Stimulated activated CD4-positive, alpha-beta T cell treated with anti-CD3 and anti-CD28 coated beads, Interleukin-4, amount 100 ng/mL, for 24 hours (primary cell): ENCODE measurements at places on chromosomes 2 and 18.
A peak's percentile ranks its signal among the peaks of the same experiment; 100 is the strongest.

DNA sequence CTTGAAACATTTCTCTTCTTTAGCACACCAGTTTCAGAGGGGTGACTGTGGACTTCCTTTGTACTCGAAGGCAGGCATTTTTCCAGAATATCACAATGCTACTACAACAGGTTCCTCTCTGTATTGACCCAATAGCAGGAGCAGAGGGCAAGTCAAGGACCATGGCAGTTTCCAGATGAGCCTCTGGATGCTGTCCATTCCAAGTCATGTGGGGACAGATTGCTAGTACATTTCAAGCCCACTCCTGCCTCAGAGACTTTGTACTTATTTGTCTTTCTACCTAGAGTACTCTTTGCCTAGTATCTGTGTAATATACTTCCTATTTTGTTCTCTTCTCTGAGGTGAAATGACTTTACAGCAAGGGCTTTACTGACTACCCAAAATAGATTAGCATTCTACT, 373.9 kb downstream of the PIK3C3 start:
- DNase-seq = no peak

- no peak for DNase-seq
Measured at GRCh38 chr2:120774557-120775160, 39.0 kb downstream of the GLI2 start.

- DNase-seq = no peak
Measured at GRCh38 chr2:75194184-75194868, 5.0 kb downstream of the TACR1 start.

DNA sequence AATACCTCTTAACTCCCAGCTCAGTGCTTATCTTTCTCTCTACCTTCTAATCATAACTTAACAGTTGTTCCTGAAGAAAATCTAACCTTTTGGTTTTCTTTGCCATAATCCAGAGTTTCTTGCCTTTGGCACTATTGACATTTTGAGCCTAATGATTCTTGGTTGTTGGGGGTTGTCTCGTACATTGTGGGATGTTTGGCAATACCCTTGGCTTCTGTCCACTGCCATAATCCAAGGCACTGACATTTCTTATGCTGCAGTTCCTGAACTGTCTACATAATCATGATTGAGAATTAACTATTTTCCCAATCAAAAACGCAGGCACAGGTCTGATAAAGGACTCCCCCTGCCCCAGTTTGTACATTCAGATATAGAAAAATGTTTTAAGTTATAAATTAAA, 203.2 kb upstream of the MEX3C start:
- DNase-seq = no peak

DNA sequence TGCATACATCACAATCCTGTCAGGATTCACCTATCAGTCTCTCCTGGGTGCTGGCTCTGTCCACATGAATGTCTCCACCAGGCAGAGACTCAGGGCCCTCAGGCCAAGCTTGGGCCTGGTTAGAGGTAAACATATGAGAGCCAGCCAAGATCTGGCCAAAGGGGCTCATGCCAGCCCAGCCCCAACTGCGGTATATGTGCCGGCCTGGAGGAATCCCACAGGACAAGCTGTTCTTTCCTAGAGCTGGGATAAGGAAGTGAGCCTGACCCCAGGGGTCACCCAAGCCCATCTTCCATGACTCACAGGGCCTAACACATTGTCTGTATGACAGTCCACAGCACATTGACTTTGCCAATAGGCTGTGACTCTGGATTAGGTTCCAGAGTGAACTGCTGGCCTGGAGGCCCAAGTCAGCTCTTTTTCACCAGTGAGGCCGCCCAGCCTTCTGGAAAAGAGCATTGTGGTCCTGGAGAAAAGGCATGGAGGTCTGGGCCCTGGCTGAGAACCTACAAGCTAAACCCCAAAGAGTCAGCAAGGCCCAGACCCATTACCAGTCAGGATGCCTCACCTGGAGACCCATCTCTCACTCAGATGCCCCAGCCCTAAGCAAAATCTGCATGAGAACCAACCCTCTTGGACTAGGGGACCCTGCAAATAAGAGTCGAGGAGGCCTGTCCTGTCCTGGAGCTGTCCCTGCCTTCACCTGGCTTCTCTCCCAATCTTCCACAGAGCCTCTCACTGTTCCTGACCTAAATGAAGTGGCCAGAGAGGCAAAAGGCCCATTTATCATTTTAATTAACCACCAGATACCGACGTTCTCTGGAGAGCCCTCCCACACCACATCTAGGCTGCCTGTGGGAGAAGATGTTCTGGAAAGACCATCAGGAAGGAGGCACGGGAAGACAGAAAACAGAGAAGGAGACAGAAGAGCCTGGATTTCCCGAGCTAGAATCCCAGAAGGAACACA, 120.9 kb upstream of the PKDCC start:
- DNase-seq = no peak

DNA sequence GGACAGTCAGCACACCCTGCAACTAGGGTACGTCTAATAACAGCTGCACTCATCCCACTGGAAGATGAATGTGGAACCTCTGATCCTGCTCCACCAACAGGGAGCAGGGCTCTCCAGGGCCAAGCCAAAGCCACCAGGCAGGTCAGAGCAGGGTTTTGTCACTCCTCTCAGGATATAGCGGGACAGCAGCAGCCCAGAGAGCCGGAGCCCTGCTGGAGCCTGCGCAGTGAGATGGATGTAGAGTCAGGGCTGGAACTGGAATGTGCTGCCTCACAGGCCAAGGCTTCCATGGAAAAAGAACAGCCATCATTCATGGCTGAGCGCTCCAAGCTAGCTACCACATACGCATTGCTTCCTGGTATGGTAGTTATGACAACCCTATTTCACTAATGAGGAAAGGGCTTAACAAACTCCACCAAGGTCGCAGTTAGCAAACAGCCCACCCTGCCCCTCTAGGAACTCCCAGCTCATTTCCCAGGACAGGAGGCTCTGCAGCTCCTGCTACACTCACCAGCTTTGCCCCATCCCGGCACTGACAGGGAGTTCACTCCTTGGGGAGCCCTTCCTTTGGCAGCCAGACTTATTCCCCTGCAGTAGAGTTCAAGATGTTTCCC, 85.2 kb downstream of the HS1BP3 start:
- DNase-seq = no peak

GRCh38 chr2:137966043-137966442, 1.8 kb downstream of the HNMT start:
- DNase-seq = no peak

GRCh38 chr2:48578313-48578712, 39.3 kb upstream of the GTF2A1L start:
- DNase-seq = no peak

- no peak for DNase-seq
Measured at GRCh38 chr18:64886995-64887394, 738.1 kb upstream of the LINC00305 start.

GRCh38 chr18:35386600-35387100, 9.5 kb upstream of the ZNF396 start:
- DNase-seq = peak; percentile 70

- DNase-seq = no peak
Measured at GRCh38 chr18:78792094-78792493, 187.5 kb upstream of the SALL3 start.

GRCh38 chr18:3972291-3972930, 482.7 kb downstream of the DLGAP1 start:
- DNase-seq = no peak

DNA sequence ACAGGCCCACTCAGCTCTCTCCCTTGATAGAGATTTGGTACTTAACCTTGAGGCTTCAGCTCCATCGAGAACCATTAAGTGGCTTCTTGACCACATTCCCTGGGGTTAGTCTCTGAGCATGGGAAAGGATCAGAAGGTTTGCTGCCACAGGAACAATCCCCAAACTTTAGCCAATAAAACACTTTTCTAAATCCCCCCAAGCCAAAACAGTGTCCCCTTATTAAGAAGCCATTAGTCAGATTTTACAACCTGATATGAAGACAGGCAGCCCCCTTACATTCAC, 37.7 kb upstream of the SLC8A1 start:
- no peak for DNase-seq

DNA sequence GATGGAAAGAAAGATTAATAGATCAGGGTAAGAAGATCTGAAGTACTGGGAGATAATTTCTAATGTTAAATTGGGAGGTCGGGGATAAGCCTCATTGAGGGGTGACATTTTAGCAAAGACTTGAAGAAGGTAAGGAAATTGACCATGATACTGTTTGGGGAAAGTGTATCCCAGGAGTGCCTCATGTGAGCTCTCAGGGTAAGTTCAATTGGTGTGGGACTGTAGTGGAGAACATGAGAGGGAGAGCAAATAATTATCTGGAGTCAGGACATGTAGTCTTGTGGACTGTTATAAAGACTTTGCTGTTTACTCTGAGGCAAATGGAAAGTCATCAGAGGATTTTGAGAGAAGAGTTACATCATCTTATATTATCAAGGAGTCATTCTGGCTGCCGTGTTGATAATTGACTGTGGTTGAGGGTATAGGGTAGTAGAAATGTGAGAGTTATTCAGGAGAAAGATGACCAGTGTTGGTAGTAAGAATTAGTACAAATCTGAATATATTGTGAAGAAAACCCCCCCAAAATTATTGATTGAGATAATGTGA, 624.4 kb downstream of the ADCYAP1 start:
- no peak for DNase-seq

DNA sequence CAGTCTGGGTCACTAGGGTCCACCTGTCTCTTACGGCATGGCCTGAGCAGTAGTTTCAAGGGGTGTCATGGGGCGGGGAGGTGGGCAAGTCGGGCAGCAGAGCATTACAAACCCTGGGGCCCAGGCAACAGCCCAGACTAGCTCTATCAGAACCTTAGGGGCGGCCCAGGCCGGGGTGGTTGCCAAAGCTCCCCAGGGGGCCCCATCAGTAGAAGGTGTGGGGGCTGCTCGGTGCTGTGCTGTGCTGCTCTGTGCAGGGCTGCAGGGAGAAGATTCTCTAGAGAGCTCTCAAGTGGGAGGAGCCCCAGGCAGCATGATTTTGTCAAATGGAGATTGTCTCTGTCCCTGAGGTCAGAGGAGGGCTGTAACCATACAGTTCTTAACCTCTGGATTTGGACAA, 36.4 kb upstream of the SLC14A1 start:
- DNase-seq = no peak

DNA sequence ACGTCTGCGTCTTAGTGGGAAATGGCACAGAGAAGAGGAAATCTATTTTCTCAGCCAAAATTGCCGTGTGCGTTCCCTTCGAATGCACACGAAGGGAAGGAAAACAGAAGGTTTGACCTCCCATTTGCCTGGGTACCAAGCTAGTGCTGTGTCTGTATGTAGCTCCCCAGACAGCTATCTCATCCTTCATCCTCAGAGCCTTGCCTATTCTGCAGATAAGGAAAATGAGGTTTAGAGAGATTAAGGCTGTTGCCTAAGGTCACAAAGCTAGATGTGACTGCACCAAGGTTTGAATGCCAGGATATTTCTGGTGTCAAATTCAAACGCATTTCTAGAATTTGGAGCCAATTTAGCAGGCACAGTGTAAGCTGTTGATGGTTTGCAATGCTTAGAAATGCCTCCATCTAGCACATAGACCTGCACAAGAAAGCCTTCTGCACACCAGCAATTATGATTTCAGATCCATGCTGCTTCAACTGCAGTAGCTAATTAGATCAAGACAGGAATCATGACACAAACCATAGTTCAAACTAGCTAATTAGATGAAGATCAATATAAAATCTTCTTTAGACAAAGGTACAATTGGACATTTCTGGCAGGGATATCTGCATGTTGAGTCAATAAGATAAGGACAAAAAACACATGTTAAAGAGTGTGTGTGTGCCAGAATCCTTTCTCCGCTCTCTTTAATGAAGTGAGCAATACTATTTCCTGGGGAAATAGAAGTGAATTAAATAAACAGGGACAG, 115.1 kb downstream of the CMPK2 start:
- no peak for DNase-seq

DNA sequence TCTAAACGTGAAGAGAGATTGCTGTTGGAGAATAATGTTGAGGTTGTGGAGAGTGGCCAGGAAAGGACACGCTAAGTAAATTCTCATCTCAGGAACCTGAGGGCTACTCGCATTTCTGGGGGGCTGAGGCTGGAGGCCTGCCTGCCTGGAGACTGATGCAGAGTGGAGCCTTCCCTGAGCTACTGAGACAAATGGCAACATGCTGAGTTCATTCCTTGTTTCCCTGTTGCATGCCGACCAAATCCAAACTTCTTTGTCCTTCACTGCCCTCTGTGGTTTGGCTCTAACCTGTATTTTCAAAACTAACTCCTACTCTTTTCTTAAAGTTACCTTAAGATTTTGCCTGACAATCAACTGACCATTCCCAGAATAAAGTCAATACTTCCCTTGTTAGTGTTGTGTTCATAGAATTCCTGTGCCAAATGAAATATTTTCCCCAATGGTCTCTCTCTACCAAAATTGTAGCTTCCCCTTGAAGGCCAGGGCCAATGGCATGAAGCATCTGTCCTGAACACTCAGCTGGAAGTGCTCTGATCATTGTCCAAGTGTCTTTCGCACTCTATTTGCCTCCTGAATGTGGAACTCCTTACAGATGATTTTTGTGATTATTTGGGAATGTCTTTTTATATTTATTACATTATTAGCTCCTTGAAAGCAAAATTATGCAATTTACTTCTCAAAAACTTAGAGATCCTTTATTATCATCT, 1085.6 kb downstream of the SOCS6 start:
- DNase-seq = no peak

GRCh38 chr2:199463708-199464605, 6.2 kb upstream of the SATB2 start:
- no peak for DNase-seq

DNA sequence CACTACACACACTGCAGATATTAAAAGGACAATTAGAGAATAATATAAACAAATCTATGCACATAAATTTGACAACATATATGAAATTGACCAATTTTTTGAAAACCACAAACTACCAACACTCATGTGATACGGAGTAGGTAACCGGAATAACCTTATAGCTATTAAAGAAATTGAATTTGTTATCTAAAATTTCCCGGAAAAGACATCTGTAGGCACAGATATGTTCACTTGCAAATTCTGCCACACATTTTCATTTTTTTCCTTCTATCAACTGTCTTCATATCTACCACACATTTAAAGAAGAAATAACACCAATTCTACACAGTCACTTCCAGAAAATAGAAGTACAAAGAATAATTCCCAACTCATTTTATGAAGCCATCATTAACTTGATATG, 22.4 kb downstream of the NLRC4 start:
- no peak for DNase-seq

- DNase-seq = no peak
Measured at GRCh38 chr2:32732912-32733472, 105.1 kb downstream of the TTC27 start.

GRCh38 chr2:201128933-201129505, 13.1 kb downstream of the CFLAR start:
- peak; percentile 73 for DNase-seq

- DNase-seq = no peak
Measured at GRCh38 chr18:78607221-78607620, 372.4 kb upstream of the SALL3 start.

DNA sequence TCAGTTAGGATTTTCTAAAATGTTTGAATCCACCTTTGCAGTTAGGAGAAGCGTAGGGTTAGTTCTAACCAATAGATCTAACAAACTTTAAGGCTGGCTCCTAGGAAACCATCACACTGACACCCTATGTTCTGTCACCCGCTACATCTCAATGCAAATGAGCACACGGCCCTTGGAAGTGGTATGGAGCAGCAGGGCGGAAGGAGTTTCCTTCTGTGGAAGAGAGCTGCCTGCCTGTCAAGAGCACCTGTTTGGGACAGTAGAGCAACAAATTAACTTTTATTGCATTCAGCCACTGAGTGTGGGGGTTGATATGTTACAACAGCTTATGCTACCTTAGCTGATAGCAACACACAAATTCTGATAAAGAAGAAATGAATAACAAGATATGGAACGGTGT, 306.9 kb upstream of the RAB6C start:
- DNase-seq = no peak
